ENCODE measurements at places on chromosomes 3 and 15.

- DNase-seq: no peak
Measured at GRCh38 chr3:11072631-11073030, 80.1 kb downstream of the SLC6A1 start.

DNA sequence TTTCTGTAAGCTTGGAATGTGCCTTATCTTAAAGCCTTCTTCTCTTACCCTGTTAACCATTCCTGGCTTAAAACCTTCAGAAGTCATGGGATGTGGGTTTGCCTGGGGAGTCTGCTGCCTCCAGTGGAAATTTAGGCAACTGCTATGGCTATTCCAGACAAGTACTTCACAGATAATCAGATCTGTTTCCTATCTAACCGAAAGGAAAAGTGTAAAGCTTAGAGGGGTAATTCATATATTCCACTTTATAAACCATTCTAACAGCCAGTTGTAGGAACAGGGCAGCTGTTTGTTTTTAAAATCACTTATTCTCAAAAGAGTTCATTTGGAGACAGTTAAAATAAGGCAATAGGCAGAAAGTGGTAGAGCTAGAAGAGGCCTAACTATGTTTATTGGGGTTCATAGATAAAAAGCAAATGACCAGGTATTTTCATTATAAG lies 219.9 kb downstream of the TCF12 start:
- DNase-seq: no peak

DNA sequence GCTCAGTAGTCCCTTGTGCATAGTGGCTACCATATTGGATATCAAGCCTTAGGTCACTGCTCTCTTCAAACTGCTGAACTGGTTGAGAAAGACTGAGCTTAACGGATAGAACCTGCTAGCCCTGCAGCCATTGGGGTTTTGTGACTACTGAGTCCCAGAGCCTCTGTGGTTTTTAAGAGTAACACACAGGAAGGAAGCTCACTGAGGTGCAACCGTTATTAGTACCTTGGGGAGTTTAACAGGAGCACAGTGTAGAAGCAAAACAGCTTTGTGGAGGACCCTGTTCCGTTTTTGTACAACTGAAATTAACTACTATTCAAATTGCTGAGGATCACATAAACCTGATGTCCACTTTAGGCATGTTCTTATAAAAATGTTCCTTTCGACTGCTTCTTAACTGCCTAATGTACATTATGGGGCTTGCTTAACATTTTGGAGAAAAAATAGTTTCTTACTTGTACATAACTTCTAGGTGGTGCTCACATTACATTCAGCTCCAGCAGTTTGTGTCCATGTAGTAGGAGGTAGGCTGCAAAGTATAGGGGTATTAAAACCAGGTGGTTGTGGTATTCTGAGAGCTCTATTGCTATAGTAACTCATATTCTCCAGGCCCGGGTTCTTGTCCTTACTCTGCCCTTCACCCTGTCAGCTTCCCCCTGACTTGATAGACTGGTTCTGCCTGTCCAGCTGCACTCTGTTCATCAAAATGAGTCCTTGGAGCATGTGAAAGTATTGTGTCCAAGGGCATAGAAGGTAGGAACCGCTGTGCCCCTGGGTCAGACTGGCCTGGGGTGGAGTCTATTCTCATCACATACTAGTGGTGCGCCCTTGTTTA lies 17.3 kb downstream of the PXK start:
- DNase-seq: no peak

DNA sequence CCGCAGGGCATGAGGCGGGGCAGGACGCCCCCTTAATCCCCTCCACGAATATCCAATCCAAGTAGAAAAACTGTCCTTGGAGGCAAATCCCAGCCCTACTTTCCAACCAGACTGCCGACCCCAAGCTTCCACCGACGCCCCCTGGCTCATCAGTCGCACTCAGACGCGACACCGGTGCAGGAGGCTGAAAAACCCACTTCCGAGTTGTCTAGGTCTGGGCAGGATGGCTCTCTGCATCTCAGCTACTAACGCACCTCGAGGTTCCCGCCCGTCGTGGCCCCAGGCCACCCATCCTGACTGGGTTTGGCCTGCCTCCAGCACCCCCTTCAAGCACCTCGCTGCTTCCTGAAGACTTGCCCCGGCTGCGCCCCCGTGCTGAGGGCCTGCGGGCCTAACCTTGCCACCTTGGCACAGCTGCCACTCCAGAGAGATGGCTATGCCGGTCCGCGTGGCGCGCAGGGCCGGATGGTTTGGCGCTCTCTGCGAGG lies 15.5 kb downstream of the RGMA start:
- DNase-seq: no peak

DNA sequence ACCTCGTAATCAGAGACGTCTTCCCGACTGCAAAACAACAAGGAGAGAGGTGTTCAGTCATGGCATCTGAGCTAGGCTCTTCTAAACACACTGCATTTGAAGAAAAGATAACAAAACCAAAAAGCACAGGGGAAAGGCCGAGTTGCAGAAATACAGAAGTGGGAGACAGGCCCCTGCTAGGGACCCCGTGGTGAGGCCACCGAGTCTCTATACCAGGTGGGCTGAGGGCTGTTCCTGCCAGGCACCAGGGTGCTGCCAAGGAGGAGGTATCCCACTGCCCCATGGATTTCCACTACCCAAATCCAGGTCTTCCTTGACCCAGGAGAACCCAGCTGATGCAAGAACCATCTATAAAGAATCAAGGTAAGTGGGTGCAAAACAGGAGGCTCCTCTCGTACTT lies 31.1 kb downstream of the RAB6B start:
- no peak for DNase-seq

- no peak for DNase-seq
Measured at GRCh38 chr3:29610781-29611180, 329.9 kb downstream of the RBMS3 start.

GRCh38 chr3:12054245-12054644 lies 50.1 kb downstream of the SYN2 start:
- no peak for DNase-seq

GRCh38 chr3:12454816-12455121 lies 29.5 kb upstream of the TSEN2 start:
- DNase-seq: no peak
